ENCODE measurements at places on chromosomes 6 and 20.

- no peak for DNase-seq
Measured at GRCh38 chr6:79670789-79671188, 39.7 kb downstream of the SH3BGRL2 start.

- DNase-seq, result no peak
Measured at GRCh38 chr20:3013771-3014170, 29.7 kb upstream of the GNRH2 start.

- no peak for DNase-seq
Measured at GRCh38 chr20:64220420-64220819, 35.1 kb upstream of the PCMTD2 start.

- DNase-seq, result no peak
Measured at GRCh38 chr6:95133578-95133977, 443.8 kb upstream of the MANEA start.

GRCh38 chr20:13648291-13649228 lies 9.8 kb upstream of the TASP1 start:
- DNase-seq, result no peak

- no peak for DNase-seq
Measured at GRCh38 chr6:130426066-130426721, 60.4 kb downstream of the TMEM200A start.

DNA sequence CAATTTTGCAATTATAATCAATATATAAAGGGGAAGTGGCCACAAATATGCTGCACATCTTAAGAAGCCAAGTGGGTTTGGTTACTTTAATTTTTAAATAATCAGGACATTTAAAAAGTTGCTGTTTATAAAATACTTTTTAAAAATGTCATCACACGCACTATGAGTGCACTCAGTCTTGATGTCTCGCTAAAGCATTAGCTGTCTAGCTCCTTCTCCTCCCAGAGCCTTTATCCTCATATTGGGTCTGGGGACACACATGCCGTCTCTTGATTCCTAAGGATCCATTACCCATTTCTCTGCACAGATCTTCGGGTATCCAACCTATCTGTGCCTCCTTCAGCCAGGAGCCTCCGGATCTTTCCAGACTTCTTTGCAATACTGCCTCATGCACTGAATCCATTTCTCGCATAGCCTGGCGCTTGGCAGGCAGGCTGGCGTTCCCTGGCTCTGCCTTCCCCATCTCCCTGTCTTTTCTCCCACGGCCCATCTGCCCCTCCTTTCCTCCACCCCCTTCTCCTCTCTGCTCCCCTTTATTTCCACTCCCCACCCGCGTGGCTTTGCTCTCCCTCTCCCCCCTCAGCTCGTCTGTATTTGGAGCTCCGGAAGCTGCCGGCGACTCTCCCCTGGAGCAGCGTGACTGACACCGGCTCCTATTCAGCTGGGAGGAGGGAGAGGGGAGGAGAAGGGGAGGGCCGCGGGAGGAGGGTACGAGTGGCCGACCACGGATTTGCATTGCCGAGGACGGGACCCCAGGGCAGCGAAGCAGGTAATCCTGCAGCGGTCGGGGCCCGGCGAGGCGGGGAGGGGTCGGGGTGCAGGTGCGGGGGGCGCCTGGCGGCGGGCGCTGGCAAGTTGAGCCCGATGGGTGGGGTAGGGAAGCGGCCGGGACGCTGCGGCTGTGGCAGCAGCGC lies at the start of gene CAP2:
CAP2 (plus strand) TSS at position 618 of the 914 bp plus-strand sequence. CDS start 27,961 bp downstream, outside the sequence.
- peak; percentile 77 for DNase-seq
